ENCODE measurements at places on chromosomes 6 and 20.

DNA sequence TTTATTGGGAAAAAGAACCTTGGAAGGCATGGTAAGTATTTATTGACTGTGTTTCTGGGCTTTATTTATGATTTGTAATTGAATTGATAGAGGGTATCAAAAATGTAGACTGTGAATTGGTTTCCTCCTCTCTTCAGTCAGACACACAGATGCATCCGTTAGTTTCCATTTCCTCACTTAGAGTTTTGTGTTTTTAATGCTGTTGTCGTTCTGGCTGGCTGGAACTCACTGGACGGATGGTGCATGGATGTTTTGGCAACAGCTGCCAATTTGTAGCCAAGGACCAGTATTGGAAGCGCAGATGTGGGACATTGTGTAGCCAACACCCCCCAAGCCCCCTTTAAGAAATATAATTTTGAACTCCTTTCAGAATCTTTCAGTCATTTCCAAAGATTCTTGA, 134.5 kb downstream of the JARID2 start:
- no peak for DNase-seq

GRCh38 chr6:148873154-148873553, 126.3 kb downstream of the UST start:
- DNase-seq: no peak

DNA sequence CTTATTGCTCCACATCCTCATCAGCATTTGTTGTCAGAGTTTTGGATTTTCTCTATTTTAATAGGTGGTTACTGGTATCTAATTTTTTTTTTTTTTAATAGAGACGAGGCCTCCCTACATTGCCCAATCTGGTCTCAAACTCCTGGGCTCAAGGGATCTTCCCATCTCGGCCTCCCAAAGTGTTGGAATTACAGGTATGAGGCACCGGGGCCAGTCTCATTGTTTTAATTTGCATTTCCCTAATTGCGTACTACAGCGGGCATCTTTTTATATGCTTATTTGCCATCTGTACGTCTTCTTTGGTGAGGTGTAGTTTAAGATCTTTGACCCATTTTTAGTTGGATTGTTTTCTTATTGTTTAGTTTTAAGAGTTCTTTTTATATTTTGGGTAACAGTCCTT, 210.4 kb upstream of the SULF2 start:
- no peak for DNase-seq

DNA sequence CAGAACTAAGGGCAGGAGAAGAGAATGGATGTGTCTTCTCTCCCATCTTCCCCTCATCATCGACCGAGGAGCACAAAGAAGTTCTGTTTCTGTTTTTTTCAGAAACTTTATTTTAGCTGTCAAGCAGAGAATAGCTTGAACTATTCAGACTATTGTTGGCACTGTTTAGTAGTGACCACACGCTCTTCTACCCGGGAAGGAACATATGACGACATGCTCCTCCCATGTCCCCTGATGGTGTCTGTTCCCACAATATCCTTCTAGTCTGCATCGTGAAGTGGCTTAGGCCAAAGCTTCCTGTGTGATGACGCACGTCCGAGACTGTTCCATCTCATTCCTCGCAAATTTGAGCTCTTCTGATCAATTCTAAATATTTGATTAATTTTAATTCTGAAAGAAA, 27.2 kb upstream of the KIF25 start:
- no peak for DNase-seq

- no peak for DNase-seq
Observed at GRCh38 chr6:127031511-127031910, 87.0 kb upstream of the RSPO3 start.

DNA sequence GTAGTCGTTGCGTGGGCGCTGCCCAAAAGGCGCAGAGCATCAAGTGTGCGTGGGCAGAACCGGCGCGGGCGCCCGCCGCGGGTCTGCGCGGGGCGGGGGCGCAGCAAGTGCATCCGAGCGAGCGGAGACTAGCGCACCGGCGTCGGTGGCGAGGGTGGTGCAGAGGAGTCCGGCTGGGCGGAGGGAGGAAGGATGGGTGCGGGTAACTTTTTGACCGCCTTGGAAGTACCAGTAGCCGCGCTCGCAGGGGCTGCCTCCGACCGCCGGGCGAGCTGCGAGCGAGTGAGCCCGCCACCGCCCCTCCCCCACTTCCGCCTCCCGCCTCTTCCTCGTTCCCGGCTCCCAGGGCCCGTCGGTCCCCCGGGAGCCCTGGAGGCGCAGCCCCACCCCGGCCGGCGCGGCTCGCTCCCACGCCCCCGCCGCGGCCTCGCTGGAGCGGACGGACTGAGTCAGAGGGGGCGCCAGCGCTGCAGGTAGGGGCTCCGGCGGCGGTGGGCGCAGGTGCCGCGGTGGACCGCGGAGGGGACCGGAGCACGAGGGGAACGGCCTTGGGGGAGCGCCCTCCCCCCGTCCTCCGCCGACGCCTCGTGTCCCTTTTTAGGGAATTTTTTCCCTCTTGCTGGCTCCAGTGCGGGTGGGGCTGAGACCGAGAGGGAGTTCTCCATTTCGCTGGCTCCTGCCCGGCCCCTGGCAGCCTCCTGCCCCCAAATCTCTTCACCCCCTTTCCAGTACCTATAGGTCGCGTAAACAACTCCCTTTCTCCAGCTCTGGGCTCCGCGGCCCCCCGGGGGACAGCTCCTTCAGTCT, 1.6 kb upstream of the DBNDD2 start:
- peak; percentile 44 for DNase-seq

DNA sequence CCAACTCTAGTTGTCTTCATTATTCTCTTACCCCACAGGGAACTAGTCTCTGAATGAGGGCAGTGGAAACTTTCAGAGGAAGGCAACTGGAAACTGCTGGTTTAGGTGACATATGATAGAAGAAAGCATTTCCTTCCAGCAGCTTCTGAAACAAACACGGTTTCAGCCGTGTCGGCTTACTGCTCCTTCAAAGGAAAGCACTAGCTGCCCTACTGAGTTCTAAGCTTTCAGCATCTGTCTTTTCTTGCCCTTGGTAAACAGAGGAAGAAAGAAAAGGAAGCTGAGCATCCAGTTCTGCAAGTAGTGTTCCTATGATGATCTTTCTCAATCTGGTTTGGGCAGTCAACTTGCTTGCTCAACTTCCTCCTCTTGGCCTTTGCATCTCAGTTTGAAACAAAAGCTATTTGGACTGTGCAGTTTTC, 117.5 kb upstream of the CEP85L start:
- no peak for DNase-seq

- no peak for DNase-seq
Observed at GRCh38 chr20:47529840-47530239, 28.2 kb downstream of the NCOA3 start.

DNA sequence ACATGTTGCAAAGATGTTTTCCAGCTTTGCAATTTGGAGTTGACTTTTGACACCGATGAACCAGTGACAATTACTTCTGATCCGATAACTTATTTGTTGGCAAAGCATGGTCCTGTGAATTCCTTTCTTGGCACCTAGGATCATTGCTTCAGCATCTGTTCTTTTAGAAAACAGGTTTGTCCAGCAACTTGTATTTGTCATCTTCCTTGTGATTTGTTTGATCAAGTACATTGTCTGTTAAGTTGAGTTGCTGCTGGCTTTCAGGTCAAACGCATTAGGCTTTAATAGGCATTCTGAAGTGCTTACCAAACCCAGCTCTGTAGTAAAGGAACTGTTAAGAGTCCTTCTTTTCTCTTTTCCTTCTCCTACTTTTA, 192.4 kb upstream of the ZNF217 start:
- no peak for DNase-seq

GRCh38 chr6:47047479-47048407, 5.6 kb upstream of the ADGRF1 start:
- peak; percentile 69 for DNase-seq

- DNase-seq: peak; percentile 92
Observed at GRCh38 chr6:161443848-161444247, 170.0 kb upstream of the AGPAT4 start.

DNA sequence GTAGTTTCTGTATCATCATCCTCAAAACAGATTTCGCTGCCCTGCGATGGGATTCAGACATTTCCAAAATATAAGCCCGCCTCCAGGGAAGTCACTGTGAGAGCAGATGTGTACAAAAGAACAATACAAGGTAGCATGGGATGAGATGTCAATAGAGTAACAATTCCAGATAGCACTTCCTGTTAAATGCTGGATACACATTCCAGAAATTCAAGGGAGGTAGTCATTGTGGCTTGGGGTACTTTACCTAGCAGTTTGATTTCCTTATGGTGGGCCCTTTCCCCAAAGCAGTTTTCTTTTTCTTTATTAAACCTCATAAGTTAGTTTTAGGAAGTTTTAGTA, 2.5 kb downstream of the RNF217 start:
- no peak for DNase-seq

DNA sequence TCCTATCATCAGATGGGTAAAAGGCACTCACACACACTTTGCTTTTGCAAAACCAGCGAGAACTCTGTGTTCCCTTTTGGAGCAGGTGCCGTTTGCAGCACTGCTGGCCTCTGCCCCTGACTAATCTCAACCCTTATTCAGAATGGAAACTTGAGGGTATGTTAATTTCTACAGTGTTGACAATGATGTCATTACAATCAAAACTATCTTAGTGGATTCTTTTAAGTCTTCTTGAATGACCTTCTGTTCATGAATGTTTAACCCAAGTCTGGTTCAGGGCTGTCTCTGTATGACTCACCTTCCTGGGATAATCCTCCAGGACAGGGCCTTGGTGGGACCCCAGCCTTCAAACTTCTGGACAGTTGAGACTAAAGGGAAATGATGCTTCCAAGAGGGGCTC, 197.9 kb downstream of the CDH4 start:
- DNase-seq: no peak

GRCh38 chr20:12293900-12294299, 376.2 kb downstream of the BTBD3 start:
- DNase-seq: no peak

GRCh38 chr20:38152175-38152620, 12.9 kb downstream of the TGM2 start:
- DNase-seq: no peak

- DNase-seq: peak; percentile 47
Observed at GRCh38 chr6:99882128-99882702, 111.8 kb downstream of the MCHR2 start.

Measured in NCI-H1436 (cell line).